ENCODE measurements at places on chromosomes 1 and 21. TPM values are rescaled to one million over a fixed set of nuclear protein-coding genes. Genes with fewer than 3 reads are reported as not detected.

DNA sequence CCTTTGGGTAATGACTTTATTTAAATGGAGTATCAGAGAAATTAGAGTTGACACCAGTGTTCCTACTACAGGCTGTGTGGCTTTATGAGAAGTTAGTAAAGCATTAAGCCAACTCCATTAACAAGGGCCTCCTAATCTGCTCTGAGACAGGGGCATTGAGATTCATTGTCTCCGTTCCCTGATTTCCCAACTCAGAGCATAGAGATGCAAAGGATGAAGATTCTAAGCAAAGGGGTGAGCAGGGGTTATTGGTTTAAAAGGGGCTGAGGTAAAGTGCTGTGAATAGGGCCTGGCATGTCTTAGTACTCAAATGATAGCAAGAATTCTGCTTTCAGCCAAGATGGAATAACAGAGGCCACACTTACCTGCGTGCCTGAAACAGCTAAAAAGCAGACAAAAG is 428.4 kb downstream of the PTPRU start:
- no peak for DNase-seq

DNA sequence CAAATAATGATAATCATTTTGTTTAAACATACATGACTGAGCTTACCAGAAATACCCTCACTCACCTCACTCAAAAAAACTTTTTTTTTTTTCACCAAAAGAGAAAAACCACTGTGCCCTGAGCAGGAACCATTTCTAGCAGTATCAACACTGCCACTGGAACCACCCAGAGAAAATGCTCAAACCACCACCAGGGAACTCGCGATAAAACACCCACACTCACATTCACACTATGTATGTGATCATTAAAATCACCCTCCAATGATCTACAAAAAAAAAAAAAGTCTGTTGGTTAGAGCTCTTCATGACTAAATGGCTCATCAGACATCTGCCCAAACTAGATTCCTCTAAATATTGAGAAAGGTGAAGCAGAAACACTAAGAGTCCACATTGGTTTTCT is 11.5 kb downstream of the TIAM1 start:
- DNase-seq = no peak

DNA sequence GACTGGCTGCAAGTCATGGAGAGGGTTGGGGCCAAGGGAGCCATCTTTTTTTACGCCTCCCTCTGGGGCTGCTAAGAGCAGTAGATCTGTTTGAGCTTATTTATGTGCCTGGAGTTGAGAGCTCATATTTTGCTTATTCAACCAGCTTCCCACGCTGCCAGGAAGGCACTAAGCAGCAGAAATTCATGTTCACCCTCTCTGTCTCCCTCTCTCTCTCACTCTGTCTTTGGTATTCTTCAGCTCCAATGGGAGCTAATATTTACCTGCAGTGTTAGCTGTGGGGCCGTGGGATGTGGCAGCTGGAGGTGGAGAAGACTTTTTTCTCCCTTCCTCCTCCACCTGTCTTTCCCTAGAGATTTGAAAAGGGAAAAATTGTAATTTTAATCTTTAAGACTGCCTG is 26.8 kb upstream of the CACNA1E start:
- no peak for DNase-seq

GRCh38 chr1:107677697-107678096 is 287.3 kb downstream of the VAV3 start:
- DNase-seq = no peak

GRCh38 chr1:55836086-55836485 is 620.9 kb upstream of the USP24 start:
- no peak for DNase-seq

GRCh38 chr1:20172033-20172590 is 13.8 kb upstream of the UBXN10 start:
- no peak for DNase-seq

DNA sequence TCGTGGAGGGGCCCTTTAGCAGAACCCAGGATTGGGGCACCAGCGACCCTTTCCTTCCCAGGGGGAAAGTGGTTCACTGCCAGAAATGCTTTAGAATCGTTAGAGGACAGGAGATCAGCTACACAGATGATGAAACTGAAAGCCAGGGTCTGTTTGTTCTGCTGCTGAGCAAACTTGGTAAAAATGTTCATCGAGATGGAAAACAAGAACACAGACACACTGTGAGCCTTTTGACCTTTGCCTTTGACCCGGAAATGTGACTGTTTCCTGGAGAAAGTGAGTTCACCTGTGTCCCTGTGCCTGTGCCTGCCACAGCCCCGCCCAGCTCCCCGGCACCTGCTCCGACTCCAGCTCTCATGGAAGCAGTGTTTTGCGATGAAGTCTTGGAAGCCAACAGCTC is 234.3 kb downstream of the CAMTA1 start:
- DNase-seq = no peak

GRCh38 chr21:30480145-30480544 is at the start of gene KRTAP19-1:
TSS of gene KRTAP19-1 (minus strand) at chr21:30480367. CDS start at chr21:30480317, 50 bp downstream.
- DNase-seq = no peak

GRCh38 chr1:115706587-115707425 is 61.7 kb downstream of the CASQ2 start:
- no peak for DNase-seq

RWDD3 gene
- 28.4 TPM for total RNA-seq

C1orf94 gene
- total RNA-seq = 0.31 TPM

IL24 gene
- not detected for total RNA-seq

CLDN19 gene
- total RNA-seq = not detected

CD46 gene
- 146 TPM for total RNA-seq

SPRR2A gene
- not detected for total RNA-seq

SPRR2F gene
- total RNA-seq = not detected

SIPA1L2 gene
- 36.7 TPM for total RNA-seq

VHLL gene
- total RNA-seq = 0.94 TPM

KIF2C gene
- total RNA-seq = 2.5 TPM

CD52 gene
- total RNA-seq = 1.1 TPM
